Heart left ventricle (tissue), 16 donors: ENCODE measurements at places on chromosomes 5 and 9. TPM values are rescaled to one million over a fixed set of nuclear protein-coding genes. Genes with fewer than 3 reads are reported as not detected.
A peak's percentile ranks its signal among the peaks of the same experiment; 100 is the strongest.

GRCh38 chr5:73529081-73529480 is 30.8 kb downstream of the BTF3 start:
- no peak overlapping the region for H3K4me3 ChIP-seq
- DNase-seq: no peak
- H3K4me1 ChIP-seq: no peaks in the 10 kb centered on the region
- H3K36me3 ChIP-seq: no peaks in the 10 kb centered on the region
- H3K27ac ChIP-seq: no peak overlapping the region

GRCh38 chr9:131960851-131961495 is 118.7 kb downstream of the MED27 start:
- no peaks in the 10 kb centered on the region for H3K27me3 ChIP-seq
- DNase-seq: no peak
- H3K4me1 ChIP-seq: no peaks in the 10 kb centered on the region
- no peak overlapping the region for H3K27ac ChIP-seq
- no peak overlapping the region for H3K4me3 ChIP-seq
- H3K36me3 ChIP-seq: no peaks in the 10 kb centered on the region

DNA sequence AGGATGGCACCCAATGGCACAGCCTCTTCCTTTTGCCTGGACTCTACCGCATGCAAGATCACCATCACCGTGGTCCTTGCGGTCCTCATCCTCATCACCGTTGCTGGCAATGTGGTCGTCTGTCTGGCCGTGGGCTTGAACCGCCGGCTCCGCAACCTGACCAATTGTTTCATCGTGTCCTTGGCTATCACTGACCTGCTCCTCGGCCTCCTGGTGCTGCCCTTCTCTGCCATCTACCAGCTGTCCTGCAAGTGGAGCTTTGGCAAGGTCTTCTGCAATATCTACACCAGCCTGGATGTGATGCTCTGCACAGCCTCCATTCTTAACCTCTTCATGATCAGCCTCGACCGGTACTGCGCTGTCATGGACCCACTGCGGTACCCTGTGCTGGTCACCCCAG is 25.4 kb downstream of the HRH2 start:
- no peaks in the 10 kb centered on the region for H3K27me3 ChIP-seq
- no peak for DNase-seq
- H3K36me3 ChIP-seq: peaks cover 12% of the 10 kb centered on the region

- no peaks in the 10 kb centered on the region for H3K4me1 ChIP-seq
- no peaks in the 10 kb centered on the region for H3K27me3 ChIP-seq
- no peak overlapping the region for H3K4me3 ChIP-seq
- H3K36me3 ChIP-seq: no peaks in the 10 kb centered on the region
- no peak overlapping the region for H3K27ac ChIP-seq
Measured at GRCh38 chr9:78663369-78663768, 366.4 kb downstream of the PSAT1 start.

GRCh38 chr9:114518599-114519022 is 13.3 kb upstream of the WHRN start:
- no peak overlapping the region for H3K4me3 ChIP-seq
- H3K36me3 ChIP-seq: no peaks in the 10 kb centered on the region
- DNase-seq: peak; percentile 18

GRCh38 chr5:107919969-107920368 is 249.2 kb upstream of the EFNA5 start:
- no peaks in the 10 kb centered on the region for H3K36me3 ChIP-seq
- no peaks in the 10 kb centered on the region for H3K4me1 ChIP-seq
- H3K27ac ChIP-seq: no peak overlapping the region
- H3K4me3 ChIP-seq: no peak overlapping the region
- DNase-seq: no peak
- H3K27me3 ChIP-seq: no peaks in the 10 kb centered on the region

SIT1 gene
- total RNA-seq: 4.2 TPM
